Urinary bladder (tissue), 4 donors: ENCODE measurements at places on chromosomes 2 and 18. TPM values are rescaled to one million over a fixed set of nuclear protein-coding genes. Genes with fewer than 3 reads are reported as not detected.

PRKAG3 gene
- total RNA-seq: 1.2 TPM

CCT7 gene
- 117 TPM for total RNA-seq

IGFBP2 gene
- 136 TPM for total RNA-seq

AGXT gene
- total RNA-seq: not detected

IER3IP1 gene
- 31.4 TPM for total RNA-seq

COL4A4 gene
- 0.90 TPM for total RNA-seq

DNA sequence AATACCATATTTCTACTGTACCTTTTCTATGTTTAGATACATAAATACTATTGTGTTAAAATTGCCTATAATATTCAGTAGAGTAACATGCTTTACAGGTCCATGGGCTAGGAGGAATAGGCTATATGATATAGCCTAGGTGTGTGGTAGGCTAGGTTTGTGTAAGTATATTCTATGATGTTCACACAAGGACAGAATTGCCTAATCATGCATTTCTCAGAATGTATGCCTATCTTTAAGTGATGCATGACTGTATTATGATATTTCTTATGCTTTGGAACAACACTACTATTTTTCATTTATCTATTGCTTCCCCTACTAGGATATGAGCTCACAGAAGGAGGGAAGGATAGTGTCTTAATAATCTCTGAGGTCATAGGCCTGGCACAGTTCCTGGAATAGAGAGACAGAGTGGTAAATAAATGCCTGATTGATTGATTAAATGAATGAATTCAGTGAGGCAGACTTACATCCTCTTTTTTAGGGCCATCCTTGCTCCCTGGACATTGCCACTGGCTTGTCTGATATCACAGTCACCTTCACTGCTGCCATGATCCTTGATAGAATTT lies 121.0 kb downstream of the MYO3B start:
- DNase-seq: no peak

DNA sequence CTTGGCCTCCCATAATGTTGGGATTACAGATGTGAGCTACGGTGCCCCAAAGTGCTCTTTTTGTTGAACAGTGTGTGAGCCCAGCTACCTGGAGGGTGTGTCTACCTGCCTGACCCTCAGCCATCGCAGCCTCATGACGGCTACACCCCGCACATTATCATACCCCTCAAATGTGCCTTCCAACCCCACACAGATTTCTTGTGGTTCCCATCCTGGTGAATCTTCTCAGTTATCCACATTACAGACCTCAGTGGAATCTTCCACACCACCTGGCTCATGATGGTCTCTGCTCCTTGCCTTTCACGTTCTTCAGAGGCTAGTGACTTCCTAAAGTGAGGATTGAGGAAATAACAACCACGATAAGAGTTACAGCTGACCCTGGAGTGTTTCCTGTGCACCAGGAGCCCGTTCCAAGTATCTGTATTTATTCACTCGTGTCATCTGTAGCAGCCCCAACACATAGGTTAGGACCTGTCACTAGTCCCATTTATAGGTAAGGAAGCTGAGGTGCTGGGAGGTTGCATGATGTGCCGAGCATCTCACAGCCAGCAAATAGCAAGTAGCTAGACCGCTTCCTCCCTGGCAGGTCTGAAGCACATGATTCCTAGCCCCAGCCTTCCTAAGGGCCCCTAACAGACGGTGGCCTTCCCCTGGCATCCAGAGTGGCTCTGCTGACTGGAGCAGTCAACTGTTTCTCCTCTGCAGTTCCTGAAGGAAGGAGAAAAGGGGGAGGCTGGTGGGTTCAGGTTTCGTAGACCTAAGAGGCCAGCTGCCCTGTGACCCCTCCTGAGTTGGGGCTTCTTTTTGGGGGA lies 47.3 kb downstream of the TCF7L1 start:
- DNase-seq: no peak

GRCh38 chr2:218036371-218036770 lies 32.7 kb upstream of the RUFY4 start:
- DNase-seq: no peak

DNA sequence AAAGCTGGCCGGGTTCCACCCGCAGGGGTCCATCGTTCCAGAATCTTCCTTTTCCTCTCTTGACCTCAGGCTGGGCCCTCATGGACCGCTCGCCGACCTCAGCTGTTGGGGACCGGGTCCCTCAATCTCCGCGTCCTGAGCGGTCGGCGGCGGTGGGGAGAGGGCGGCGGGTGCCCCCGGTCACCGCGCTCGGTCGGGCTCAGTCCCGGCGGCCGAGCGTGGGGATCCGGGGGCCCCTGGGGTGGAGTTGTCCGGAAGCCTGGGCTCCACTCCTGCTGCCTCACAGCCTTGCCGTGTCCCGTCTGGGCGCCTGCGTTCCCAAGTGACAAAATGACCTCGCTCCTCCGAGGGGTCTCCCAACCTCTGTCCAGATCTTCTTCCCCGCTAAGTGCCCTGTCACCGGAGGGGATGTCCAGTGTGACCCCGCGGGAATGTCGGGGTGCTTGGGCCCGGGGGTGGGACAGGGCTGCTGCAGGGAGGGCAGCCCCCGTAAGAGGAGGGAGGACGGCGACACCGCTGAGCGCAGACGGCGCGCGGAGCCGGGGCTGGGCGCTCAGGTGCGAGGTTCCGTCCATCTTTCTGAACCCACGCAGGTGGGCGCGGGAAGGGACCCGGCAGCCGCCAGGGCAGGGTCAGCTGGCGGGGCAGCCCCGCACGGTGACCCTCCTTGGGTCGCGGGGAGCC lies 16.0 kb upstream of the E2F6 start:
- no peak for DNase-seq

- DNase-seq: no peak
Measured at GRCh38 chr2:49153252-49153651, 1.1 kb downstream of the FSHR start.

GRCh38 chr2:47225061-47225783 lies 70.1 kb upstream of the STPG4 start:
- DNase-seq: no peak

GRCh38 chr18:57423821-57424220 lies 11.4 kb upstream of the ONECUT2 start:
- DNase-seq: no peak

GRCh38 chr2:27441958-27442919 lies at the start of gene KRTCAP3:
Gene KRTCAP3, plus strand, starts transcription at chr2:27442381. Its CDS starts 32 bp downstream, at chr2:27442413.
- DNase-seq: no peak

- no peak for DNase-seq
Measured at GRCh38 chr2:230895536-230896345, 29.3 kb downstream of the GPR55 start.

GRCh38 chr2:239520811-239521517 lies 120.1 kb upstream of the HDAC4 start:
- no peak for DNase-seq

GRCh38 chr18:44802508-44802907 lies 121.8 kb downstream of the SETBP1 start:
- no peak for DNase-seq

GRCh38 chr2:202022755-202023154 lies 10.9 kb upstream of the FZD7 start:
- DNase-seq: no peak

- no peak for DNase-seq
Measured at GRCh38 chr2:207117668-207118067, 48.1 kb downstream of the KLF7 start.

- DNase-seq: no peak
Measured at GRCh38 chr2:215879977-215880940, 133.1 kb downstream of the MREG start.

GRCh38 chr18:48153613-48154481 lies 223.4 kb upstream of the SMAD2 start:
- DNase-seq: no peak

DNA sequence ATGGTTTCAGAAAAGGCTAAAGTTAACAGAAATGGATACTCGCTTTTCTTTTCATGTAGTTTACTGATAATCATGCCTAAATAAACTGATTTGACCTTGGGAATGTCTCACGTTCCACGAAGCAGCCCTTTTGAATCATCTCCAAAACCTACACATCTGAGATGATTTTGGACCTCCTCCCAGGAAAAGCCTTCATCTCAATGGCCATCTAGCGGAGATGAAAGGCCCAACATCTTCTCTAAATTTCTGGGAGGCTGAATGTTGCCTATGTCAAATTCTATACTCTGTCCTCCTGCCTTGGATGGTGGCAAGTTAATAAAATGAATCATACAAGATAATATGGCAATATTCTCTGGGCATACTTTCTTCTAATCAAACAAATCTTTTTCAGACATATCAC lies 448.5 kb downstream of the ZEB2 start:
- no peak for DNase-seq
